ENCODE measurements at places on chromosomes 4 and X.

- DNase-seq = no peak
Observed at GRCh38 chrX:85244450-85245211, 840 bp downstream of the ZNF711 start.

GRCh38 chr4:175271010-175271630, 353.0 kb downstream of the ADAM29 start:
- DNase-seq = no peak

DNA sequence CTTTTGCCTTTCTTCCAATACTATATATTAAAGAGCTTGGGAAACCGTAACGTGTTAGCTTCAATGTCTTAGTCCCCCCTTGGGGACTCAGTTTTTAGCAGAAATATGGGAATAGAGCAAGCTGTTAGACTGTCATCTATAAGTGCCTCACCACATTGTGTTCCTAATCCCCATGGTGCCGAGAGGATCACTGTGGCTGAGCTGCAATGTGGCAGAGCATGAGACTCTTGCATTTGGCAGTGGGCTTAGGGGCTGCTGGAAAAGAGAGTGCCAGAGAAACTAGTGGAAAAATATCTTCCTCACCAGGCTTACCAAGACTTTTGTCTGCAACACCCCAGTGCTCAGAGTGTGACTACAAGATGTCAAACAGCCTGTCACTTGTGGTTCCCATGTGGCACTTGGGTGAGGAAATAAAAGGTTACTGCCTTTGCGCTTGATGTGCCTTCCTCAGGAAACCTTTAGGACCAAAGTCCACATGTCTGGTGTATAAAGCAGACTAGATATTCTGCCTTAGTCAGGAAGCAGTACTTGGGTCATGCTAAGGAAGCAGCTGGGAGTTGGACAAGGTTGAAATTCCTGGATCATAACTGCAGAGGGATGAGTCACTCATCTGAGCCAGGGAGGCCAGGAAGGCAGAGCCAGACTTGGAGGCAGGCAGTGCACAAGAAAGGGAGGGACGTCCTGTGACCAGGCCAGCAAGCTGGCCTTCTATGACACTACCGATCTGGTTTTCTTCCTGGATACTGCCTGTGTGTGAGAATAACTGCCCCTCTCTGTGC, 9.7 kb upstream of the MAGEA4 start:
- no peak for DNase-seq

DNA sequence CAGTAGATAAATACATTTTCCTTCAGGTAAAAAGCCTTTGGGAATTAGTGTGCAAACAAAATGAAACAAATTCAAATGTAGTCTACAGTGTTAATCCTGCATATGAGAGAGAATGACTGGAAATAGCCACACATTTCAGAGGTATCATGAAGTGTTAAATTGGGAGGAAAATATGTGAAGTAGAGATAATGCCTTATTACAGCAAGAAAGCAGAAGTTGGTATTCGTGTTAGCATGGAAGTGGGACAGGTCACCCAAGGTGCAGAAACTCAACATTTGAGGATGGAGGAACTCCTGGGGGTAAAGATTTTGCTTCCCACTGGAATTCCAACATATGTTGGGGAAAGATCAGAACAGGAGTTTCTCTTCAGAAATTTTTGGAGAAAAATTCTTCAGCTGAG, 51.3 kb downstream of the EMCN start:
- DNase-seq = no peak

GRCh38 chrX:132740316-132741123, 217.9 kb downstream of the HS6ST2 start:
- DNase-seq = no peak

- DNase-seq = no peak
Observed at GRCh38 chr4:10810411-10810810, 125.8 kb upstream of the CLNK start.

DNA sequence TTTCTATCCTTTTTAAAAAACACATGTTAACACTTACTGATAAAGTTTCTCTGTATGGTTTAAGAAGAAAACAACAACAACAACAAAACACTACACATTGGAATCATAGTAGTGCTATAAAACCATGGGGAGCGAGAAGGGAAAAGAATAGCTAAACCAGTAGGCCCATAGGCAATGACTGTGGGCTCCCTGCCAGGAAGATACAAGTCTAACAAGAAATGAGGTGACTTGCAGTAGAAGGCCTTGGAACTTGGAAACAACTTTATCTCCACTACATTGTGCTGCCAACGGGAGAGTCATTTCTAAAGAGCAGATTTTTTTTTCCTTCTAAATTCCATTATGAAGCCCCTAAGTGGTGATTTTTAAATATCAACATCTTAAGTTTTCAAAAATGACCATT, 78.0 kb downstream of the GPC4 start:
- no peak for DNase-seq

DNA sequence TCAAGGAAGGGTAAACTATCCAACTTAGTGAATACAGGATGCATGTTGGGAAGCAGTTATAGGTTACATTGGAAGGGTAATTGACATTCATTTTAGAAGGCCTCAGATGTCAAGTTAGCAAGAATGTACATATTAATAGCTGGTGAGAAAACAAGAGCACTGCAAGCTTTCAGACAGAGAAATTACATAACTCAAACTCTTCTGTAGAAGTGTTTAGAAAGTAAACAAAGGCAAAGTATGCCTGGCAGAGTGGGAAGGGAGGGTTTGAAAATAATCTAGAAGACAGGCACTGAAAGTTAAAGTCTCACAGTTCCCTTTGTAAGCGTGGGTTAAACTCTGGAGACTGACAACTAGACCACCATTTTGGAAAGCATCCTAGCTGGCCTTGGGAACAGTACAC, 406.2 kb downstream of the ANKRD50 start:
- DNase-seq = no peak

DNA sequence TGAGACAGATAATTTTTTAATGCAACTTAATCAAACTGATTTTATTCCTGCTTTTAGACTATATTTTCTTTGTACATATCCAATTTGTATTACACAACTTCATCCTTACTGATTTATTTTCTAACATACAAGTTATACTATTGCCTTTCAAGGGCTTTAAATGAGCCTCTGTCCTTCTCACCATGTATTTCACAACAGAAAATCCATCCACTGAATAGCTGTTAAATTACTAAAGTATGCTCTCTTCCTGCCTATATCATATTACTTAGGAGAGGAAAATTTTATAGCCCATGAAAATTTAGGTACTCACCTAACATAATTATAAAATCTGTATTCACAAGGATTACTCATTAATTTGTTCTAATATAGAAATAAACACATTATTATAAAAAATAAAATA, 528.6 kb downstream of the ANKRD50 start:
- no peak for DNase-seq

- DNase-seq = no peak
Observed at GRCh38 chrX:96756491-96756890, 71.8 kb downstream of the DIAPH2 start.

DNA sequence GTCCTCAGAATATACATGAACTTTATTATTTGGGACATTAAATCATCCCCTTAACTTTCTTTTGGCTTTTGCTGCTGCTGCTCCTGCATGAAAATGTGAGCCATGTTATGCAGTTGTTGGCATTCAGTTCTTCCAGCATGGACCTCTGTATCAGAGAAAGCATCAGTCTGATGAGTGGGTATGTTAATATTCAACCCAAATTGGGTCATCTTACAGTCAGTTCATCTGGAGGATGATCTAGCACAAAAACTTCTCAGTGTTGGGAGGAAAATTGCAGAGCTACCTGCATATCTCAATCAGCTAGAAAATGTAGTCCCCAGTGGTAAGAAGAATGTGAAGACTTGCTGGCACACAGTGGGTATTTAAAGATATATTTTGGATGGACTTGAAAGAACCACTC, 96.7 kb downstream of the IL1RAPL2 start:
- no peak for DNase-seq

- DNase-seq = no peak
Observed at GRCh38 chrX:31819455-31819854, 747.6 kb upstream of the FTHL17 start.

DNA sequence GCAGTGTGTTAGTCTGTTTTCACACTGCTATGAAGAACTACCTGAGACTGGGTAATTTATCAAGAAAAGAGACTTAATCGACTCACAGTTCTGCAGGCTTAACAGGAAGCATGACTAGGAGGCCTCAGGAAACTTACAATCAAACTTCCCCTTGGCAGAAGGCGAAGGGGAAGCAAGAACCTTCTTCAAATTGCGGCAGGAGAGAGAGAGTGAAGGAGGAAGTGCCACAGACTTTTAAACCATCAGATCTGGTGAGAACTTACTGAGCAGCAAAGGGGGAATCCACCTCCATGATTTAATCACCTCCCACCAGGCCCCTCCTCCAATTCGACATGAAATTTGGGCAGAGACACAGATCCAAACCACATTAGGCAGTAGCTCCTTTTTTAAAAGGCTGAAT, 59.2 kb upstream of the LEF1 start:
- DNase-seq = no peak

DNA sequence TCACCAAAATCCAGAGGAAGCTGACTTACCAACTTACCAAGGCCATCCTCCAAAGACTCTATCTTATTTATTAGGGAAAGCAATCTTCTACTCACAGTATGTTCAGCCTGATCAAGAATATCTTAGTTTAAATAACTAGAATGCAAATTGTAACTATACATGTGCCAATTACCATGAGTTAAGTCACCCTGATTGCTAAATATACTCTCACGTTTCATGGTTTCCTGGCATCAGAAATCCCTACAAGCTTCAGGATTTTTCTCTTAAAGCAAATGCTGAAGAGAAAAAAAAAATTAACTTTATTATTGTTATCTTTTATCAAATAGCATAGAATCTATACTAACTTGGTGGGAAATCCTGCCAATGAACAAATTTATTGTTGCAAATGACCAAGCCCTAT, 63.0 kb upstream of the MXD4 start:
- DNase-seq = no peak

DNA sequence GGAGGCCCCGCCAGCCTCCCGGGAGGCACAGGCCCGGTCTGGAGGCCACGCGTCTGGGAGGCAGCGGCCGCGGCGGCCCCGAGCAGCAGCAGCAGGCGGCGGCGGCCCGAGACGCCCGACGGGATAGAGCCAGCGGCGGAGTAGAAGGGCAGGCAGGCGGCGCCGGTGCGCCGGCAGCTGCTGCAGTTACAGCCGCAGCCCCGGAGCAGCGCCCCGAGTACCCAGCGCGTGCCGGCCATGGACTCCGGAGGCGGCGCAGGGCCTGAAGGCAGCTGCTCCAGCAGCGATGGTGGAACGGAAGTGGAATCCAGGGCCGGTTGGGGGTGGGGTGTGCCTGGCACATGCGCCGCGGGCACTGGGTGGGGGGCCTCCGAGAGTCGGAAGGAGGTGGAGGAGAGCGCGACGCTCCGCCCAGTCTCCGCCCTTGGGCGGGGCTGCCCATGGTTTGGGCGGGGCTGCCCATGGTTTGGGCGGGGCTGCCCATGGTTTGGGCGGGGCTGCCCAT, at the start of gene GRSF1:
Gene GRSF1, minus strand, starts transcription at position 302 of the 505 bp plus-strand sequence. Its CDS starts 63 bp downstream, at position 239.
- peak; percentile 42 for DNase-seq

- DNase-seq = no peak
Observed at GRCh38 chrX:113274791-113275190, 434.2 kb upstream of the AMOT start.

- DNase-seq = no peak
Observed at GRCh38 chr4:167339781-167340180, 105.5 kb upstream of the SPOCK3 start.

DNA sequence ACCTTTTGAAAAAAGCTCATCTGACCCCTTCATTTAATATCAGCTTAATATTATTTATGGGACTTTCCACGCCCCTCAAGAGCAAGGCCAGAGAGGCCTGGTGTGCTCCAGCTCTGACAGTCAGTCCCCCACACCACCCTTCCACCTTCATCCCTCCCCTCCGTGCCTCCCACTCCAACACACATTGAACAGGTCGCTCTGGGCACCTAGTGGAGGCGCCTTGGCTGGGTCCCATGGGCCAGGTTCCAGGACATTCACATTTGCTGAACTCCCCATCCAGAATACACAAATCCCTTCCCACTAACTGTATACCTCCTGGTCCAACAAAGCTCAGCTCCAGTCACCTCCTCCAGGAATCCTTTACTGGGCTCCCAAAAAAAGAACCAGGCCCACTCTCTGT, 137.5 kb downstream of the BCOR start:
- no peak for DNase-seq

DNA sequence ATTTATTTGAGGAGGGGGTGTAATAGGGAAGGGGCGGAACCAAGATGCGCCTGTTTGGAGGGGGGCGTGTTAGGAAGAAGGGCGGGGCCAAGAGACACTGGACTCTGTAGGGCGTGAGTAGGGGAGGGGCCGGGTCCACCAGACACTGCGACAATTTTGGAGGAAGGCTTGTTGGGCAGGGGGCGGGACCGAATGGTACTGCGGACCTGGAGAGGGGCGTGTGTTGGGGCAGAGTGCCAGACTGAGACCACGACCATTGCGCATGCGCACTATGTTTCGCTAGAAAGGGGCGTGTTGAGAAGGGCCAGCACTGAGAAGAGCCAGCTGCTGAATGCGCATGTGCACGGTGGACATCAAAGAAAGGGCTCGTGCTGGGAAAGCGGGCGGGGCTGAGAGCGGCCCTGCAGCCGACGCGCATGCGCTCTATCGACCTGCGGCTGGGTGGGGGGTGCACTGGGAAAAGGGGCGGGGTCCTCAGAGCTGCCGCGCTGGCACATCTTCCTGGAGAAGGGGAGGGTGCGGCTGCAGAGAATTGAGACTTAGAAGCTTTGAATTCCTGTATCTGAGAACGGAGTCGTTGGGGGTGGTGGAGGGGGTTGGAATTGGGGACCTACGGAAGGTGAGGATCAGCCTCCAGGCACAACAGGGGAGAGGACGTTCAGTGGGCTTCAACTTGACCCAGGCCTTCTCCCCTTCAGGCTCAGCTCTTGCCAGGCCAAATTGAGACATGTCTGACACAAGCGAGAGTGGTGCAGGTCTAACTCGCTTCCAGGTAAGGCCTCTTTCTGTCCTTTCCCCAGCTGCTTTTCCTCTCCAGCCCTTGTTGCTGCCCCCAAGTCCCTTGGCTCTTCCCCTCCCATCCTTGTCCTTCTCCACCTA, 1.3 kb downstream of the MAGED2 start:
- DNase-seq = peak; percentile 65

- DNase-seq = no peak
Observed at GRCh38 chrX:13257223-13258051, 62.4 kb downstream of the ATXN3L start.
